ENCODE measurements at places on chromosomes 13 and 19.

GRCh38 chr19:52602941-52603340, 32.9 kb downstream of the ZNF701 start:
- DNase-seq = no peak

DNA sequence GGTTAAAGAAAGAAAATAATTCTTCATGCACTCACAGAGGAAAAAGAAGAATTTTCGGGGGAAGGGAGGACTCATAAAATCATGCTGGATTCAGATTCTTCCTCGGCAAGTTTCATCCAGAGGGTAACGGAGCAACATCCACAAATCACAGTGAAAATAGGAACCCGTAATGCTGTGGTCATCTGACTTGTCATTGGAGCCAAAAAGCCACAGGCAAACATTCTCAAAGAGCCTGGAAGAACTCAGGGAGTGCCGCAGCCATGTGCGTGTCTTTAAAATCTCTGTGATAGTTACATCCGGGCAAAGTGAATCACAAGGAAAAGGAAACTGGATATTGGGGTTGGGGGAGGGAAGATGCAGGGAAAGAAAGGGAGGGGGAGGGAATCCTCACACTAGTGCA, 33.0 kb upstream of the VSTM2B start:
- DNase-seq = no peak

- DNase-seq = no peak
Observed at GRCh38 chr13:79190932-79191331, 215.1 kb downstream of the RBM26 start.

- peak; percentile 82 for DNase-seq
Observed at GRCh38 chr13:114128624-114129522, 3.5 kb downstream of the RASA3 start.

DNA sequence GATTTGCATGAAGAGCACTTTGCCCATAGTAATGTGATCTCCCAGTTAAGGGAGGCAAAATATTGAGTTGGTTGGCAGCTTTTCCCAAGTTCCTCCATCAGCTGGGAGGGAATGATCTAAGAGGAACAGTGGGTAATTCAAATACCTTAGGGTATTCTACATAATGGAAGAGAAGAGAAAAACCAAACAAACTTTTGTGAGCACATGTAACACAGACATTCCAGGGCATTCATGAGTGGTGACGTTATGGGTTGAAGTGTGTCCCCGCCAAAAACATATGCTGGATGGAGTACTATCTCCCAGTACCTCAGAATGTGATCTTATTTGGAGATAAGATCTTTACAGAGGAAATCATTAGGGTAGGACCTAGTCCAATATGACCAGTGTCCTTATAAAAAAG, 220.1 kb downstream of the FOXO1 start:
- no peak for DNase-seq

GRCh38 chr13:26910754-26911465, 150.3 kb upstream of the GPR12 start:
- no peak for DNase-seq

DNA sequence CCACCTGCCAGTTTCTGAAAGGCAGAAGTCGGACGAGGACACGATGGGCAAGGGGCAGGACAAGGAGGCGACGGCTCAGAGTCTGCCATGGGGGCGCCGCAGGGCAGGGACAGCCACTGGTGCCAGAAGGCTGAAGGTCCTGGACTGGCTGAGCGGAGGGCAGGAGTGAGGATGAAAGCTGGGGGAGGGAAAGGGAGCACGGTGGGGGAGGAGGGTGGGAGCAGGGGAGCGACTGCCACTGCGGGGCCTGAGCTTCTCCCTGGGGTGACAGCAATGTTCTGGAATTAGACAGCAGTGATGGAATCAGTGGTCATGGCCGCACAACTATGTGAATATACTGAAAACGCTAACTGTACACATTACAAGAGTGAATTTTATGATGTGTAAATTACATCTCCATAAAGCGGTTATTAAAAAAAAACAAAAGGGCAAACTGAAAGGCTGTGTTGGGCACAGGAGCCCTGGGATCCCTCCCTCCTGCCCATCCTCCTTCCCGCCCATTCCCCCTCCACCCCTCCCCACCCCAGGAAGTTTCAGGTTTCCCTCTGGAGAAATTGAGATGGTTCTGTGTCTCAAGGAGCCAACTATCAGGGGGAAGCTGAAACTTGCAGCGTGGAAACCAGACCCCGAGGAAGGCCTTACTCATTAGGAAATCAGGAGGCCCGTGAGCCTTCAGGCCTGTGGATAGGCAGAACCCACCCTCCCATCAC, 15.9 kb downstream of the MLLT1 start:
- DNase-seq = no peak

GRCh38 chr19:32047788-32048187, 297.6 kb upstream of the ZNF507 start:
- no peak for DNase-seq

DNA sequence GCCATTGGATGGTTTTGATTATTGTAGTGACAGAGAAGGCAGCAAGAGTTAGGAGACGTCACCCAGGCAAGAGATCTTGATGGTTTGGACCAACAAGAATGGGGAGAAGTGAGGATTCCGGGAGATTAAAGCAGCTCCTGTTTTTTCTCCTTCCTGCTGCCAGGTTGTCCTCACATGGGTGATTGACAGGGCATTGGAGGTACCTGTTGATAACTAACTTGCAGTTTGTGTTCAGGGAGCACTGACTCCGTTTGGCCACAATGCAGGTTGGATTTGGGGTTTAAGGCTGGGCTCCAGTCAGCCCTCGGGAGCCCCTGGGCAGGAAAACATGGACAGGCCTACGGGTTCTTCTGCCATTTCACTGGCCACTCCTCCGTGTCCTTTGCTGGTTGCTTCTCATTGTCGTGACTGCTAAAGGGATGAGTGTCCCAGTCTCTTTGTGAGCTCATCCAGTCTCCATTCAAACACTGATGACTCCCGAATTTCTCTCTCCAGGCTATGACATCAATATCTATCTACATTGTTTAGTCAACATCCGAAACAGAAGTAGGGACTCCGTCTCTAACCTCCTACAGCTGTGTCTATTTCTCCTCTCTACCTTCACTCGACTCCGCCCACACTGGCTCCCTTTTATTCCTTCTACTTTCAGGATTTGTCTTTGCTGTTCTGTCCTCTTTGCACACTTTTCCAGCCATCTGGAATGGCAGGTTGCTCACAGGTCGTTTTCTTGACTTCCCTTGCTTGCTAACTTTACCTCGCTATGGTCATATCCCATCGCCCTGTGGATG, 1.3 kb upstream of the PTOV1 start:
- no peak for DNase-seq

- DNase-seq = no peak
Observed at GRCh38 chr13:38635030-38635429, 51.8 kb upstream of the FREM2 start.

DNA sequence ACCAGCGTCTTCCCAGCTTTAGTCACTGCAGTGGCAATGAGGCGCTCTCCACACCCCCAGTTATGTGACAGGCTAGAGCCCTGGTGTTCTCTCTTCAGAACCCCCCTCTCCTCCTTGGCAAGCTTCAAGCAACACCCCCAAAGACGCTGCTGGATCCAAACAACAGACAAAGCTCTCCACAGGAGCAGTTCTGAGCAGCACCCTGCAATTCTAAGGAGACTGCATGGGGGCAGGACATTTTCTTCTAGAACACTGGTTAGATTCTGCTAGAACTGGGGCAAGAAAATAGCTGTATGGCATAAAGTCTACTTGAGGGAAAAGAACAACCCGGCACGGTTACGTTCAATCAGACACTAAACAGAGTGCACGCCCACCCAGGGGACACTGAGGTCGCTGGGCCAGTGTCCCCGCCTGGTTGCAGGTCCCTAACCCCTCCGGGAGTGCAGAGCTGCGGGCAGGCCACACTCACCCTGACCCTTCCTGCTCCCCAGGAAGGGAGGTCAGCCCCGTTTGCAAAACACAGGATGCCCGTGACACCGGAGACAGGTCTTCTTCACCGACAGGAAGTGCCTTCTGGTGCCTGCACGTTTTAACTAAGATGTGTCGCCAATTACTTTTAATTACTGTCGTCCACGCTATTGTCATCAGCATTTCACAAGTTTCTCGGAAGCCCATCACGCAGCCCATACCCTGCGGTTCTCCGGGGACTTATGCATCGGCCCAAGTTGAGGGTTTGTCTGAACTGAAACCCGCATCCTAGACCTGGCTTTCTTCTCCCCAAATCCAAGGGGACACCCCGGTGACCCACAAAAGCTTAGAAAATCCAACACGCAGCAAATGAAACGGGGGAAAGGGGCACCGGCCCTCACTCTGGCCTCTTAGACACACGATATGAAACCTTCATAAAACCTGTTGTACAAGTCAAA, 943 bp downstream of the GJB6 start:
- no peak for DNase-seq

Measured in activated CD8-positive, alpha-beta memory T cell treated with anti-CD3 and anti-CD28 coated beads for 48 hours (primary cell).